Vein endothelial cell (primary cell): ENCODE measurements at places on chromosomes 13 and 19. TPM values are rescaled to one million over a fixed set of nuclear protein-coding genes. Genes with fewer than 3 reads are reported as not detected.

Gene C13orf42
- not detected in 2 replicates for total RNA-seq

Gene CKM
- total RNA-seq, result not detected in 2 replicates

Gene ZNF835
- total RNA-seq, result 0.29 TPM in 1 of 2 replicates, not detected in the other

Gene ATF5
- 18.6 and 19.5 TPM in 2 replicates for total RNA-seq

Gene CLIP3
- 4.0 and 5.6 TPM in 2 replicates for total RNA-seq

Gene LILRB3
- total RNA-seq, result not detected in 2 replicates

Gene KLF2
- total RNA-seq, result 4.2 and 9.5 TPM in 2 replicates

Gene LDLR
- total RNA-seq, result 37.9 and 114 TPM in 2 replicates

Gene ZSWIM4
- 16.8 and 21.6 TPM in 2 replicates for total RNA-seq

Gene RHPN2
- 2.0 and 2.3 TPM in 2 replicates for total RNA-seq

Gene KLHL1
- not detected in 2 replicates for total RNA-seq

Gene CDX2
- not detected in 2 replicates for total RNA-seq

Gene FAM83E
- 0.33 TPM in 1 of 2 replicates, not detected in the other for total RNA-seq

Gene ATP12A
- total RNA-seq, result not detected in 2 replicates

Gene LENG8
- total RNA-seq, result 61.1 and 82.1 TPM in 2 replicates

Gene CLEC17A
- not detected in 2 replicates for total RNA-seq

Gene RASIP1
- 88.4 and 127 TPM in 2 replicates for total RNA-seq

Gene KRTDAP
- not detected in 2 replicates for total RNA-seq

Gene ZNF675
- total RNA-seq, result 5.6 and 9.5 TPM in 2 replicates

Gene C19orf73
- total RNA-seq, result 0.48 TPM in 1 of 2 replicates, not detected in the other

Gene C19orf67
- not detected in 2 replicates for total RNA-seq

Gene RNF17
- not detected in 2 replicates for total RNA-seq

Gene ZIK1
- total RNA-seq, result 4.6 and 5.7 TPM in 2 replicates

Gene FCER2
- not detected in 2 replicates for total RNA-seq

Gene GPR12
- total RNA-seq, result not detected in 2 replicates

Gene GRIN3B
- 1.2 and 4.2 TPM in 2 replicates for total RNA-seq

Gene TGFB1
- total RNA-seq, result 37.7 and 72.5 TPM in 2 replicates

Gene IGFL2
- total RNA-seq, result not detected in 2 replicates

Gene PDX1
- not detected in 2 replicates for total RNA-seq

Gene LILRB1
- total RNA-seq, result not detected in 2 replicates

Gene TRAPPC6A
- 11.9 and 28.4 TPM in 2 replicates for total RNA-seq

Gene DNAAF3
- 0.33 and 0.38 TPM in 2 replicates for total RNA-seq

Gene PTGIR
- 0.10 and 0.98 TPM in 2 replicates for total RNA-seq

Gene B3GNT3
- total RNA-seq, result 0.10 TPM in 1 of 2 replicates, not detected in the other

Gene SLC25A41
- 0.33 TPM in 1 of 2 replicates, not detected in the other for total RNA-seq

Gene PRSS57
- total RNA-seq, result 0.33 TPM in 1 of 2 replicates, not detected in the other

Gene FOSB
- 0.48 and 0.65 TPM in 2 replicates for total RNA-seq

Gene MTUS2
- total RNA-seq, result not detected in 2 replicates

Gene ERICH6B
- total RNA-seq, result not detected in 2 replicates

Gene LRRC8E
- total RNA-seq, result 1.1 and 1.3 TPM in 2 replicates

Gene OR7D4
- not detected in 2 replicates for total RNA-seq

Gene ZNF486
- total RNA-seq, result 7.2 and 8.5 TPM in 2 replicates

Gene EBI3
- total RNA-seq, result 0.57 and 2.0 TPM in 2 replicates

Gene DMPK
- 12.4 and 13.7 TPM in 2 replicates for total RNA-seq

Gene FCAR
- total RNA-seq, result not detected in 2 replicates

Gene TMIGD2
- total RNA-seq, result not detected in 2 replicates

Gene NTF4
- not detected in 2 replicates for total RNA-seq

Gene PABPC3
- under 0.01 and 0.10 TPM in 2 replicates for total RNA-seq
